ENCODE measurements at places on chromosomes 5 and 9. TPM values are rescaled to one million over a fixed set of nuclear protein-coding genes. Genes with fewer than 3 reads are reported as not detected.

GRCh38 chr5:140130949-140131733 is 5.4 kb downstream of the IGIP start:
- no peak for DNase-seq

DNA sequence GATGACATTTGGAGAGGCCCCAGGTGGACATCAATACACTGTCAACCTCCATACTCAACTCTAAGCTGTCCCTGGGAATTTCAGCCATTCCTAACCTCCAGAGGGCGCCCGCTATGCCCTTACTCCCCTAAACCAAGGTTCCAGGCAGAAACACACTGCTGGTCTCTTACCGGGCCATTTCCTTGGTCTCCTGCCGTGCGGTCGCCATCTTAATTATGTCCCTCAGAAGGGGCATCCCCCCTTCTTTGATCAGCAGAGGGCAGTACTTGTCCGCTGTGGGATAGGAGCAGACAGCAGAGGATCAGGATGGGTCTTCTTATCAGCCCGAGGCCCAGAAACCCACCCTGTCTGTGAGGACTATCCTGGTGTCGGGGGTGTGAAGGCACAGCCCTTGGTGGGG is 9.3 kb upstream of the ZDHHC12 start:
- DNase-seq = peak; percentile 6

GRCh38 chr9:83962165-83962564 is 17.9 kb downstream of the HNRNPK start:
- DNase-seq = no peak

DNA sequence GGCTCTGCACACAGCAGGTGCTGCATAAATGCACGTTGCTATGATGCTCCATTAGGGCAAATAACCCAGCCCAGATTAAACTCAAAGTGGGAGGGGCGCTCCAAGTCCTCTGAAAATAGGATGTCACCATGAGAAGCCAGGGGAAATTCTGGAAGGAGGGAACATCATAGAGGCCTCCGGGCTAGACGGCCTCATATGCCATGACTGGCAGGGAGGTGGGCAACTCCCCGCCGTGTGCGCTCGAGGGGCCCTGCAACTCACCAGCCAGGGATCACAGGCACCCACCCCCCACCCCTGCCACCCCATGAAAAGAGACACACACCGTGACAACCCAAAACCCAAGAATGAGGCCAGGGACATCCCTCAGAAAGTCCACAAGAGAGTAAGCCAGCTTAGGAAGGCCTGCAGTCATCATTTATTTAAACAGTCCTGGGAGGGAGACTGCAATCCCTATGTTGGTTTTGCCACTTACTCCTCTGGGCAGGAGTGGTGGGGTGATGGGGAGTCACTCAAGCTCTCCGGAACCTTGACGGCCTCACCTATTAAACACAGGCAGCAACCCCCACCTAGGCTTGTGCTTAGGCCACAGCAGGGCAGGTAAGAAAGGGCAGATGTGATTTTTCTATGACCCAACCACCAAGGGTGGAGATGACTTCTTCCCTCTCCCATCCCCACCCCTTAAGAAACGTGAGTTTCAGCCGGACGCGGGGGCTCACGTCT is 4.0 kb downstream of the VAV2 start:
- DNase-seq = no peak

- no peak for DNase-seq
Measured at GRCh38 chr5:133552925-133553525, 59.3 kb downstream of the FSTL4 start.

GRCh38 chr5:128633901-128634300 is 95.9 kb upstream of the FBN2 start:
- DNase-seq = no peak

DNA sequence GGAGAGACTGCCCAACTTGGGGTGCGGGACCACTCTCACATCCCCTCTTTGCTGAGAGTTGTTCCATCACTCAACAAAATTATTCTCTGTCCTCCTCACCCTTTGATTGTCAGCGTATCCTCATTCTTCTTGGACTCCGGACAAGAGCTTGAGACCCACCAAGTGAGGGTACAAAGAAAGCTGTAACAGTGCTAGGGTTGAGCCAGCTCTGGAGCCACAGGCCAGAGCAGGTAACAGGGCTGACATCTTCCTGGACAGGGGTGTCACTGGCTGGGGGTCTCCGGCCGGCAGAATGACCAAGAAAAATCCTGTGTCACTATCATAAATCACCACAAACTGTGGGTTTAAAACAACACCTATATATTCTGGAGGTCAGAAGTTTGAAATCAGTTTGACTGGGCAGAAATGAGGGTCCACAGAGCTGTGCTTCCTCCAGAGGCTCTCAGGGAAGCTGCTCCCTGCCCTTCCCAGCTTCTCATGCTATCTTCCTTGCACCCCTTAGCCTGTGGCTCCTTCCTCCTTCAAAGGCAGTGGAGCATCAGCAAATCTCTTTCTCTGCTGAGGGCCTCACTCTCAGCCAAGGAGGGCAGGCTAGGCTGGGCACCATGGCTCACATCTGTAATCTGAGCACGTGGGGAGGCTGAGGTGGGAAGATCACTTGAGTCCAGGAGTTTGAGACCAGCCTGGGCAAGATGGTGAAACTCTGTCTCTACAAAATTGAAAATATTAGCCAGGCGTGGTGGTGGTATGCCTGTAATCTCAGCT is 4.1 kb upstream of the BBLN start:
- no peak for DNase-seq

DNA sequence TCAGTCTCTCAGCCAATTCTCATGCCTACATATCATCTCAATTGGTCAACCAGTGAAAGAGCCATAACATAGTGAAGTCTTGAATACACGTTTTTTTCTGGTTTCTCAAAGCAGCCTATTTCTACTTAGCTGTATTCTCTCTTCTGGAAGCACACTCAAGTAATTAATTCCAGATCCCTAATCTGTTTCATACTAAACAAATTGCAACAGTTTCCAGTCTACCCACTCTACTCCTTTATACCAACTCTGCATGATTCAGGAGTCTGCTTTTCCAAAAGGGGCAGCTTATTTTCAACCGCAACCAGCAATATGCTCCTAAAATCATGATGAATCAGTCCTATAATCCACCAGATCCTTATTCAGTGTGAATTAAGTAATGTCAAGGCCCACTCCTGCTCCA is 211.7 kb downstream of the TLE1 start:
- DNase-seq = no peak

DNA sequence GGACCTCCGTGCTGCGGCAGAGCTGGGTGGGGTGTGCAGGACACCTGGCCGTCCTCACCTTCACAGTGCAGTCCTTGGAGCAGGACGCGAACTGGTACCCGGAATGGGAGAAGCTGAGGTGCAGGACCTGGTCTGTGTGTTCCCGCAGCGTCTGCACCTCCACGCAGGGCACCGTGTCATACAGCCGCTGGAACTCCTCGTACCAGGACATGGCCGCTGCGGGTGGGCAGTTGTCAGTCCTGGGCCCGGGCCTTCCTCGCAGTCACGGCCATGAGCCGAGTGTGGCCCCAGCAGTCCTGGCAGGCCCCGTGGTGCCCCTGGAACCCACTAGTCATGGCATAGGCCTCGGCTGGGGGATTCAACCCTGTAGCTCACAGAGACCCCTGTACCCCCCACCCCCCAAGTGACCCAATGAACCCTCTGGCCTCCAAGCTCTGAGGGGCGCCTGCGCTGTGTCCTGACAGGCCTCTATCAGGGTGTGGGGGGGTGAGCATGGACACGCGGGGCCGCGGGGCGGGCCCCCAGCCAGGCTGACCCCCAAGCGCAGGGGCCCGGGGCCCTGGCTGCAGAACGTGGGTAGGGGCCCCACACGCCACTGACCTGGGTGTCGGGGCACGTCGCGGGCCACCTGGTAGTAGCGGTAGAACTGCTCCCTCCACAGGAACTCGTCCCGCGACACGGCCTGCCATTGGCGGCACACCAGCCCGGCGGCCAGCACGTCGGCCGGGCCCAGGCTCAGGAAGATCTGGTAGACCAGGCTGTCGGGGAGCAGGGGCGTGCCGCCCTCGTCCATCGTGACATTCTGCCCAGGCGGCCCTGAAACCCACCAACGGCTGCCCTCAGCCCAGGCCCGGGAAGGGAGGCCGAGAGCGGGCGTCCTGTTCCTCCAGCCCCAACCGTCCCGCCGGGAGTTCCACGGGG is 987 bp downstream of the FBXW5 start:
- no peak for DNase-seq

DNA sequence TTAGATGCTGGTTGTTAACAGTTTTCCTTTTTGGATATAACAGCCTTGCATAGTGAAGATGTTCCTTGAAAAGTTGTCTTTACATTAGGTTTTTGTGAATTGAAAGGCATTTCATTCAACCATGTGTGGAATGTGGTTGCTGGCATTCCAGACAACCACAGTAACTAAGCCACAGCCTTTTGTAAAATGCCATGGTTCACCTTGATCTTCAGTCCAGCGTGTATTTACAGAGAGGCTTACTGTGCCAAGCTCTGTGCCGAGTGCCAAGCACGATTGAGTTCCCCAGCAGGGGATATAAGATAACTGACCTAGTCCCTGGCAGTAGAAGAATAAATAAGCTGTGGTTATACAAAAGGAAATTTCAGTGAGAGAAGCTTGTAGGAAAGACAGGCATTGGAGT is 4.9 kb downstream of the EXOSC2 start:
- no peak for DNase-seq

DNA sequence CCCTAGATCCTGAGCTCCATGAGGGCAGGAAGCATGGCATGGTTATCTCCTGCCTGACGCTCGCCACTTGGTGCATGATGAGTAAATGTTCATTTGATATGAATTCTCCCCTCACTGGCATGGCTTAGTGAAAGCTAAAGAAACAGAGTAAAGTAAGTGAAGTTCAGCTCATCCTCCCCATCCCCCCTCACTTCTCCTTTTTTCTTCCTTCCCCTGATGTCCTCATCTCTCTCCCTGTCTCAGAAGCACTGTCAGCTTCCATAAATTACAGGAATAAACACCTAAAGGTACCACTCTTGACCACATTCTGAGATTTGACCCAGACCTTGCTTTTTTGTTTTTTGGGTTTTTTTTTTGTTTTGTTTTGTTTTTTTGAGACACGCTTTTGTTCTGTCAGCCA is 73.3 kb downstream of the SNX18 start:
- DNase-seq = no peak

DNA sequence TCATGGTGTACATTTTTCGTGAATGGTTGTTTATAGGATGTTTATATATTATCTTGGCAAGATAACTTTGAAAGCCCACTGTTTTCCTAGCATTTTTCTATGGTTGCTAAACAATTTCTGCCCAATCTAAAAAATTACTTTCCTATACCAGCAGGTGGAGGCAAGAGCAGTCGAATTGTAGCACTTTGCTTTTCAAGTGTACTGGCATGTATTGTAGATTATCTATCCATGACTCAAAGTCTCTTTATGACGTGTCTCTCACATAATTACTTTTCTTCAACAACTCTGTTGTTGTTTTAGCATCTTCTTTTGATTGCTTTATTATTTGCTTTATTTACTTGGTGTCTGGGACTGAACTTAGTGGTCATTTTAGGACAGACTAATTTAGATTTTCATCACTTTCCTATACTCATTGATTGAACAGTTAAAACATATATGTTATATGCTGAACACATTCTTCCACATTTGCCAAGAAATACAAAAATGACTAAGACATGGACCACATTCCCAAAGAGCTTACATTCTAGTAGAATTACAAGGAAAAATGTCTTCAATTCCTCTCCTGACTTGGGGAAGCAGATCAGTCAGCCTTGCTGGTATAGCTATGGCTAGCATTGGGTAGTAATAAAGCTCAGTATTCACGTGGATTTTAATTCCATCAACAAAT is 20.7 kb downstream of the NLN start:
- no peak for DNase-seq

DNA sequence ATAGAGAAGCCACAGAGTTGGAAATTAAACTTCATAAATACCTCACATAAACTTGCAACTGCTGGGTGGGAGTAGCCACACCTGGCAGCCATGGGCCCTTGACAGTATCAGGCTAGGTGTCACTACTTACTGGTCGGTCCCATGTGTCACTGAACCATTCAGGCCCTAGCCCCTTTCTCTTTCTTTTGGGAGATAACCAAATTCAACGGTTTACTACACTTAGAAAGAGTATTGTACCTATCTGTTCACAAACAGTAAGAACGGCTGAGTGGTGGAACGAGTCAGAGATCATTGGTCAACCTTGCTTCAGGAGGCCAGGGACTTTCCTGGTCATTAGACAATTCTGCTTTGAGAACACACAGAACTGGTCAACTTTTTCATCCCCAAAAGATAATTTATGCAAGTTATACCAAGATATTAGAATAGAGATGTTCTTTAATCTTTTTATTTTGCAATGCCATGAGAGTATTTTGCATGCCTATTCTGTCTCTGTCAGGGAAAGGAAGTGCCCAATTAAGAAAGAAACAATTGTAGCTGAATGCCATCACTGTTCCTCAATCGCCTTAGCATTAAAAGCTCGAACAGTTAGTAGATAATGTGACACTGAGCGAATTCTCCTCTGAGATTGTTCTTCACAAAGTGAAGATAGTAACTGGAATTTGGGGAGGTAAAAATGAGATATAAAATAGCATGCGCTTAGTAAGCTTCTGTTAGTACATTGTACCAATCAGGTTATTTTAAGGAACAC is 50.9 kb downstream of the GOLPH3 start:
- DNase-seq = no peak

DNA sequence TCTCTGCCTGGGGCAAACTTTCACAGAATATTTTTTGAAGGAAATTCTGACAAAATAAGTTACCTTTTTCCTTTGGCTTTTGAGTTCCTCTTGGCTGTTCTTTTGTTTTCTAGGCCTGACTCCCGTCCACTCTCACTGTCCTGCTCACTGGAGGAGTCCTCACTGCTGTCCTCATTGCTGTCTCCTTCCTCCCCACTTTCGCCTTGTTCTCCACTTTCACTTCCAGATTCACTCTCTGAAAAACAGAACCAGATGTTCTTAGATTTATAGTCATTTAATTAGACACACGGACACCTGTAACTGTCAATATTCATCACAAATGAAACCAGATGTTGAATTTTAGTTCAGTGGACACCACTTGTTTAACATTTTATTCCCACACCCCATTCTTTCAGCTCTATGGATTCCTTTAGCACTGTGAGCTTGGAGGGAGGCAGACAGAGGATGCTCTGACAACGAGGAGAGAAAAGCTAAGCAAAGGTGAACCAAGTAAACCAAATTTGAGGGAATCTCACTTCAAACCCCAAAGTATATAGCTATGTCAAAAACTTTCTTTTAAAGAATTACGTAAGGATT is 180.7 kb downstream of the AP3B1 start:
- DNase-seq = no peak

DNA sequence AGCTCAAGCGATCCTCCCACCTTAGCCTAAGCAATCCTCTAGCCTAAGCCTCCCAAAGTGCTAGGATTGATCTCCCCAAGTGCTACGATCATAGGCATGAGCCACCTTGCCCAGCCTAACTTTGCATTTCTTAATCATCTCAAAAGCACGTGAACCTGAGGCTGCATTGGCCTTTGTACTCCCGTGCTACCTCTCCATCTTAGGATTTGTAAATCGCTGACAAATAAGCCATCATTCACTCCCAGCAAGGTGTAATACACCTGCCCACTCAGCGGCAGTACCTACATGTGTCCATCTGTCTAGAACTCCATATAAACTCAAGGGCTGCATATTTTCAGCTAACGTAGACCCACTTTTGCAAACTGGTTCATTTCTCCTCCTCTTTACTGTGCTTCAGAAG is 2.8 kb downstream of the ANKH start:
- DNase-seq = no peak

The TRAF1 gene
- 5.3 TPM for polyA plus RNA-seq

The CKMT2 gene
- polyA plus RNA-seq = 8.4 TPM

The CEP72 gene
- 3.6 TPM for polyA plus RNA-seq

The CTXN3 gene
- 0.06 TPM for polyA plus RNA-seq

The CDH10 gene
- 0.06 TPM for polyA plus RNA-seq

The INSL6 gene
- polyA plus RNA-seq = not detected

The PCDHA7 gene
- 0.14 TPM for polyA plus RNA-seq

The FOXD4L6 gene
- polyA plus RNA-seq = not detected

The SLC36A3 gene
- not detected for polyA plus RNA-seq

The TSSK1B gene
- not detected for polyA plus RNA-seq

The FAM81B gene
- not detected for polyA plus RNA-seq

The ANKDD1B gene
- 0.41 TPM for polyA plus RNA-seq
